ENCODE measurements at places on chromosomes 13 and 19.

GRCh38 chr13:99087954-99088491 lies 110.2 kb upstream of the DOCK9 start:
- DNase-seq, result no peak

- no peak for DNase-seq
Observed at GRCh38 chr13:23828866-23829265, 60.3 kb downstream of the MIPEP start.

DNA sequence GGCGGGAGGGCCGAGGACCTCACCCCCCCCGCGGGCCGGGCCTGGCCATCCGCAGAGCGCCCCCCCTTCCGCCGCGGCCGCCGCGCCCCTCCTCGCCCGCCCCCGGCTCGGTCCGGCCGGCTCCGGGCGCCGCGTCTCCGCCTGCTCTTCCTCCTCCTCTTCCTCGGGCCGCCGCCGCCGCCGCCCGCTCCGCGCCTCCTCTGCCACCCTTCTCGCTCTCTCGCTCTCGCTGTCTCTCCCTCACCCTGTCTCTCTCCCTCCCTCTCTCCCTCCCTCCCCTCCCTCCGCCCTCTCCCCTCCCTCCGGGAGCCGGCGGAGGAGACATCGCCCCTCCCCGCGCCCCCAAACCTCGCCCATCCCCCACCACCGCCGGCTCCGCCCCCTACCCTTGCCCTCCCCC lies at the start of gene SHANK1:
Gene SHANK1, minus strand, starts transcription at position 237 of the 400 bp plus-strand sequence. CDS start 2,883 bp downstream, outside the sequence.
- no peak for DNase-seq

DNA sequence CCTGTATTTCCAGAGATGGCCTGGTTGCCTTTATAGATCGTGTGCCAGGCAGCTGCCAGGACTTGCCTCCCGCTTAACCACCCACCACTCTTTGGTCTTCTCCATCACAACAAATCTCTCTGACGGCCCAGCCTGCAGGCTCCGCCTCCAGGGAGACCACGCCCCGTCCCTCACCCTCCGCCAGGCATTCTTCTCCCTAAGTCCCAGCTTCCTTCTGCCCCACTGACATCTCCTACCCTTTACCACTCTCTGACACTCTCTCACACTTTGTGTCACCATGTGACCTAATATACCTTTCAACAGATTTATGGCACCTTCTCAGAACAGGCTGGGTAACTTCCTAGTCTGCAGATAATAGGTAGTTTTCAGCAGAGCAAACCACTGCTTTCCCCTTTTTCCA lies 95.1 kb downstream of the CAB39L start:
- no peak for DNase-seq

DNA sequence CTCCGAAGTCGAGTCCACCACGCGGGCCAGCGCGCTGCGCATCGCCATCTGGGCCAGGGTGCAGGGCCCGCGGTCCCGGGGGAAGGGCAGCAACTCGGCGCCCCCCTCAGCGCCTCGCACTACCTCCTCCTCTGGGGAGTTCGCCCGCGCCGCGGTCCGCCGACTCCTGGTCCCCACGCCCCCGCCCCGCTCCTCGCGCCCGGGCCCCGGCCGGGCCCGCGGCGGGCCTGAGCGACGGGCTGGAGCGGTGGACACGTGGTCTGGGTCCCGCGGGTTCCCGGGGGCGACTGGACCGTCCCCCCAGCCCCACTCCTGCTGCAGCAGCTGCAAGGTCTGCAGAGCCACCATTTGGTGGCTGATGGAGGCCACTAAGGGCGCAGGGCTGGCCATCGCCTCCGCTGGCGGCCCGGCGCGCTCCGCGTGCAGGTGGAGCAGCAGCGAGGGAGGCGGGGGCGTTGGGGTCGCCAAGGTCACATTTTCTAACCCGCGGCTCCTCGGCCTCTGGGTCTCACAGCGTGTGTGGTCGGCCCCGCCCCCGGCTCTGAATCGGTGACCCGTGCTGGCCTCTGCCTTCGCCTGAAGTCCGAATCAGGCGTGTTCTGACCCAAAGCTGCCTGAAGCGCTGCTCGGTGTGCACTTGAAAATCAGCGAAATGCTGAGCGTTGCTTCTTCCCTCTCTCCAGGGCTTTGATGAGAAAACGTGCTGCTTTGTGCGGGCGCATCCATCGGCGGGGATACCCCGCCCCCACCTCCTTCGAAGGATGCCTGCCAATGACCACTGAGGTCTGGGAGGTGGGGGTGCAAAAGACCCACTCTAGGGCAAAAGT lies at the start of gene DLEU7:
Gene DLEU7, minus strand, starts transcription at position 436 of the 827 bp plus-strand sequence. Its CDS starts 46 bp downstream, at position 390.
- DNase-seq, result no peak

DNA sequence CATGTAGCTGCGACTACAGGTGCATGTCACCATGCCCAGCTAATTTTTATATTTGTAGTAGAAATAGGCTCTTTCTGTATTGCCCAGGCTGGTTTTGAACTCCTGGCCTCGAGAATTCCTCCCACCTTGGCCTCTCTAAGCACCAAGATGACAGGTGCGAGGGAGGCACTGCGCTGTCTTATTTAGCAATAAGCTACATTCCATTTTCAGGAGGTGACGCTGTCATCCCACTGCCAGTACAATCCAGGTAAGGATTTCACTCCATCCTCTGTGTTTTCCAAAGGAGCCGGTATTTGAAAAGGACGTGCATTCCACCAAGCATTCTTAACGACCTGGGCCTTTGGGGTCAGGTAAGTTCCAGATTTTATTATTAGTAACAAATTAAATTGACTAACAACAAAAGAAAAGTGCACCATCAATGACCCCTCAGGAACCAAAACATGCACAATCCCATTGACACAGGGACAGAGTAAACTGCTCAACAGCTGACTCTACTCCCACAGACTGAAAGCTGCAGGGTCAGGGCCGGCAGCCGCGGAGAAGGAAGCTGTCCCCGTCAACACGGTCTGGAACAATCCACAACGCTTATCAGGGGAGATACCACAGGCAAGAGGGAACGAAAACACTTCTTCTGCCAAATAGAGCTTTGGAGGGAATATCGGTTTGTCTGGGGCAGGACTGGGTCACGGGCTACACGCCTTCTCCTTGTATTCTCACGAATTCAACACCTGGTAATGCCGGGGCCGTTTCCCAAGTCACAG lies 82.8 kb downstream of the INSR start:
- no peak for DNase-seq

DNA sequence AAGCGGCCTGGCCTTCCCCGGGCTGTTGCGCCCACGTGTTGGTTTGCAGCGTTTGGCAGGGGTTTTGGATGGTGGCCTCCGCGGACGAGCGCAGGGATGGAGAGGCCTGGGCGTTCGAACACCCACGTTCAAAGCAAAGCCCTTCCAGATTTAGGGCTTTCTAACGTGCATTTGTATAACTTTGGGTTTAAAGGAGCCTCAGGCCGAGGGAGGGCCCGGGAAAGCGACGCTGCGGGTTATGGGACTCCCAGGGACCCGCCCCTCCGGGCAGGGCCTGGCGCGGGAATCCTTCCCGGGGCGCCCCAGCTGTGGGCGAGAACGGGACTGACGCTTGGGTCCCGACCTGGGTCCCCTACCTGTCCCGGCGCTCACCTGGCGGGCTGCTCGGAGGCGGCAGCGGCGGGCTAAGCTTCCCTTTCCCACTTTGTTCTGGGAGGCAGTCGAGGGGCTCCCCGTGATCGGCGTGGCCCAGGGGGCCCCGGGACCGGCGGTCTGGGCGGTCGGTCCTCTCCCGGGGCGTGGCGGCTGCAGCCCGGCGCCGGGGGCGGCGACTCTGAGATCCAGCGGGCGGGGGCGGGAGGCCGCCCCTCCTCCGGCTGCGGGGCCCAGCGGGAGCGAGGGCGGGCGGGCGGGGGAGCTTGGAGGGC lies at the start of gene FBXO17:
Gene FBXO17, minus strand, starts transcription at position 529 of the 647 bp plus-strand sequence. CDS start 25,423 bp downstream, outside the sequence.
- DNase-seq, result peak; percentile 34

DNA sequence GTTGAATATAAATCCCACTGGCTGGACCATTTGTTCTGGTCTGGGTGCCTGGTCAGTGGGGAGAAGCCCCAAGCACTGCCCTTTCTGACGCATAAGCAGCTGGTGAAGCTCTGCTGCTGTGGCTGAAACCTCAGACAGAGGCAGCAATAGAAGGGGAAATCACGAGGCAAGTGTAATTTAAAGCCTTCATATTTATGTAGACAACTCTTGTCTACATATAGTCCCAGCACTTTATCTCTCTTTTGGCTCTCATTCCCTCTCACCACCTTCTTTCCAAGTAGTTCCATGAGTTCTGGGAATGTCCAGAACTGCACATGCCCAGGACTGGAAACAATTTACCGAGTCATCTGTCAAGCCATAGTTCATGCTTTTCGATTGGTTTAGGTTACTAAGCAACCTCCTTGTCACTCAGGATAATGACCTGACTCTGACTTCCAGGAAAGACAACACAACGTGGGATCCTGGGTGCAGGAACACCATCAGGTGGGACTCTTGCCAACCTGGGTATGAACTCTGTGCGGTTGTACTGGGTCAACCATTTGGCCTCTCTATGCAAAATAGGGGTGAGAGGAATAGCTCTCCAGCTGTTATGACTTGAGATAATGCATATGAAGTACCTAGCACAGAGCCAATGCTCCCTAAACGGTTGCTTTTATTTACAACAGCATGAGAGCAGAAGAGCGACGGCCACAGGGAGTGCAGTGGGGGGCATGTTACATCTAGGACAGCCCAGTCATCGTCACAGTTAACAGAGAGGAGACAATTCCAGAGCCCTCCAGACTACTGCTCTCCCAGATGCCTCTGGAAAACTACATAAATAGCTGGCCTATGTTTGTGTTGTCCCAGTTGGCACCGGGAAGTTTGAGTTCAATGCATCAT lies 321.9 kb downstream of the FOXO1 start:
- DNase-seq, result no peak

DNA sequence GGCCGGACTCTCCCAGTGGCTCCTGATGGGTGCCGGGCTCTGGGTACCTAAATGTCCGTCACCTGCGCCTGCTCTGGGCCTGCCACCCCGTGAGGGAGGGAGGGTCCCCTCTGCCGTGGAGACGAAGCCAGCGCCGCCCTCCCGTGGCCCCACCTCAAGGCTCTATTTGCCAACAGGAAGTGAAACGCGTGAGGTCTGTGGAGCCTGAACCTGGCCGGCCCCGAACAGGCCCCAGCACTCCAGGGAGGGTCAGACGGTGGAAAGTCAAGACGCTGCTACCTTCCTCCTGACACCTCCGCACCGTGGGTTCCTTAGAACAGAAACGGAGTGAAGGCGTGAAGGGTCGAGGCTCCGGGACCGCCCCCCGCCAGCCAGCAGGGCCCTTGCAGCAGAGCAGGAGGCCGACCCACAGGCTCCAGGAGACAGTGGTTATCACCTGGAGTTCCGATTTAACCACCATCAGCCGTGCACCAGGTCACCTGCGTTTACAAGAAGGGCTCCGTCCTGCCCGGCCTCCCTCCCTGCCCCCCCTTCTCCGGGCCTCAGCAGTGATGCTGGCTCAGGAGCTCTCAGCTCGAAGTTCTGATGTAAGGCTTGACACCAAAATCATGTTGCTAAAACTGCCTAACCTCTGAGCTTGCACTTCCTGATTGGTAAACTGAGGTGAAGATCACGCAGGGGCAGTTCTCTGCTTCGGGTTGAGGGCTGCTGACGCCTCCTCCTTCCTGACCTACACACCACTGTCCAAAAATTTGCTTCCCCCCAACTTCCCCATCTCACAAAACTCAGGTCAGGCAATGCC lies 50.9 kb upstream of the C13orf46 start:
- DNase-seq, result no peak

DNA sequence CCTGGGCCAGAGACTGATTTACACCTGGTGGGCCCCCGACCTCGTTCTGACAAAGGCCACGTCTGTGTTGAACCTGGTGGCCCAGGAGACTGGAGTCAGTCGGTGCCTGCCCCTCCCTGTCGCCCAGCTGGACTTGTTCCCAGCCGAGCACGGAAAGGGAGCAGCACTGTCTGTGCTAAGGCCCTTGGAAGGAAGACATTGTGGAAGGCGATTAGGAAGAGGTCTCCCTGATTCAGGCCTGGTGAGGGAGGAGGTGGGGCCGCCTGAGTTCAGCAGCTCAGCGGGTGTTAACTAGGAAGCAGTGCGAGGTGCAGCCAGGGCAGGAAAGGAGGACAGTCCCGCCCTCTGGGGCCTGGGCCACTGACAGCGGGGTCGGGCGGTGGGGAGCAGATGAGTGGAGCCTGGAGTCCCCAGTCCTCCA lies 64.7 kb downstream of the GPR12 start:
- DNase-seq, result no peak

DNA sequence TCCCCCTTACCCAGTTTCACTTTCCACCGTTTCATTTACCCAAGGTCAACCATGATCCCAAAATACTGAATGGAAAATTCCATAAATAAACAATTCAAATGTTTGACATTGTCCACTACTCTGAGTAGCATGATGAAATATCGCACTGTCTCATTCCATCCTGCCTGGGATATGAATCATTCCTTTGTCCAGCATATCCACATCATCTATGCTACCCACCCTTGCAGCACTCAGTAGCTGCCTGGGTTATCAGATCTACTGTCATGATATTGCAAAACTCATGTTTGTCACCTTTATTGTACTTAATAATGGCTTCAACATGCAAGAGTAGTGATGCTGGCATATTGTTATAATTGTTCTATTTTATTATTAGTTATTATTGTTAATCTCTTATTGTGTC lies 263.9 kb upstream of the NBEA start:
- peak; percentile 7 for DNase-seq

DNA sequence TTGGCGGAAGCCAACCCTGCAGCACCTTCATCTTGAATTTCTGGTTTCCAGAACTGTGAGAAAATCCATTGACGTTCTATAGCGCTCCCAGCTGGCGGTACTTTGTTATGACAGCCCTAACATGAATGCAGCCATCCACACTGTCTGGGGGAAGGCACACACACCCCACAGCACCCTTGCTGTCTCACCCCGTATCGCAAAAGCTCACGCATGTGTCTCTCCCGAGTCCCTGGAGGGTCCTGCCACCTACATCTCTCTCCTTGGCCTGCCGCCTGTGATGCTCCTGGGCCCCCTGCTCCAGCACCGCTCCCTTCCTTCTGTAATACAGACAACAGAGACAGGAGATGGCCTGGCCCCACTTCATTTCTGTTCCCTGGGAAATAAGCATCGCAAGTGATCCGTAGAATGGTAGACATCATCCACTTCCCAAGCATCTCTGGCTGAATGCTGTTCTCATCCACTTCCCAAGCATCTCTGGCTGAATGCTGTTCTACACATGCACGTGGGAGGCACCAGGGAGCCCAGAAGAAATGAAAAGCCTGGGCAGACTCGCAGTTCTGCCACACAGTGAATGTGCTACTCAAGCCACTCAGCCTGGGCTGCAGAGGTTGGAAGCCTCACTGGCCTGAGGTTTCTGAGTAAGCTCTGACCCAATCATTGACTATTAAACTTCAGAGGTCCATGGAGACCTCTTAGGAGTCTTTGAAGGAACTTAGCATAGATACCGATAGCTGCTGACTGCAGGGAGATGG lies 29.6 kb downstream of the EPN1 start:
- no peak for DNase-seq

Measured in RCC 7860 (cell line).